ENCODE measurements at places on chromosomes 1 and 21.
A peak's percentile ranks its signal among the peaks of the same experiment; 100 is the strongest.

DNA sequence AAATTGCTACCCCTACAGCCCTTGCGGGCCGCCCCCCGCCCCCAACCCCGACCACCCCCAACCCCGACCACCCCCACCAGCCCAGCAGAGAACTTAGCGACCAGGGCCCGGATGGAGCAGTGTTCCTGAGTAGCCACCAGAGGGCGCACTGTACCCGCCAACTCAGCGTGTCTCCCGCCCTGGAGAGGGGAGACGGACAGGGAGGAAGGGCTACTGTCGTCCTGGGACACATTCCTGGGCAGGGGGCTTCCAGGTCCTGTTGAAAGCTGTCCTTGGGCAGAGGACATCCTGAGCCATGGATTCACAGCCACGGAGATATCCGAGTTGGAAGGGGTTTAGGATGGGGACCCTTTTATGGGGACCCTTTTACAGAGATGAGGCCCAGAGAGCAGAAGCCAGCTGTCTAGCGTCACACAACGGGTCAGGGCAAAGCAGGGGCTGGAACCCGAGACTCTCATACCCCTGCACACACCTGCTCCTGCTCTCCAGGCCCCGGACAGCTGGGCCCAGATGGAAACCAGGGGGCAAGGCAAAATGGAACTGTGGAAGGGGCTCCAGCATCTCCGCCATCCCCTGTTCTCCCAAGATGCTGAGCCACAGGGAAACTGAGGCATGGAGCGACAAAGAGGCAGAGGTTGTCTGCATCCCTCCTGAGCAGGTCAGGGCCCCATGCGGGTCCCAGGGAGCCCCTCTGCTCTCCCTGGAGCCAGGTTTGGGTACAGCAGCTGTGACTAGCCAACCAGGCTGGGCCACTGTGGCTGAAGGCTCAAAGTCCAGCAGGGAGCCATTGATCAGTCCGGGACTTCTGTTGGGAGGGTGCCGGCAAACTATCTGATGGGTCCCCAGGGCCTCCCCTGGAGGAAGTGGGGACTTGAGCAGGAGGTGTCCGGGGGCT lies 25.0 kb upstream of the LAPTM5 start:
- DNase-seq, result peak; percentile 61

- no peak for DNase-seq
These were observed 129.5 kb upstream of the DSCAM start for GRCh38 chr21:40976198-40977109.

DNA sequence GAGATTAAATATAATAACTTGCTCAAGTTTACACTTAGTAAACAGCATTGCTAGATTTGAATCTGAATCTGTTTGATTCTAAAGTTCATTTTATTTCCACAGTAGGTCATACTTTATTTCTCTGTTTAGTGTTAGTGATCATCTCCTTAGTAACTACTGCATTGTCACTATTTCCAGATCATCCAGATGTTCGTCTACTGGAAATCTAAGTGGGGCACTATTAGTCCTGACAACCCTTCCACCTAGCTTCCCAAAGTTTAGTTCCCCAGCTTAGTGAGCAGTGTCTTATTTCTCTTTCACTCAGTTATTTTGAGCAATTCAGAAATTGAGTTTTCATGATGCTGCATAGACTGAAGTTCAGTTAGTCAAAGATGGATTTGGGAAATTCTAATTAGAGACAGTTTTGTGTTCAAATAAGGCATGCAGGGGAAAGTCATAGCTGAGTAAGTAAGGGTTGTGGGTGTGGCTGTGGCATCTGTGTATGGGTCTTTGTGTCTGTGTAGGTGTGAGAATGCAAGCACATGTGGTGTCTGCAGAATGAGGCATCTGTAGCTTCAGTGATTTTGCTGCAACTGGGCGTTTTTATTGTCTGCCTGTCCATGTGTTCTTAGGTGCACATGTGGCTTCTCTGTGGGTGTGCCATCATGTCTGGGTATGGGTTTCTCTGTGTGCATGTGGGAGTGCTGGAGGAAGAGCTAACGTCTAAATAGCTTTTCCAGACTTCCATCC lies 107.3 kb downstream of the NTMT2 start:
- no peak for DNase-seq

GRCh38 chr1:20432891-20433290 lies 53.1 kb downstream of the CAMK2N1 start:
- DNase-seq, result no peak

GRCh38 chr1:53982034-53982762 lies 35.8 kb downstream of the LDLRAD1 start:
- DNase-seq, result no peak

- DNase-seq, result no peak
These were observed 13.5 kb upstream of the HJV start for GRCh38 chr1:146035048-146035423.

DNA sequence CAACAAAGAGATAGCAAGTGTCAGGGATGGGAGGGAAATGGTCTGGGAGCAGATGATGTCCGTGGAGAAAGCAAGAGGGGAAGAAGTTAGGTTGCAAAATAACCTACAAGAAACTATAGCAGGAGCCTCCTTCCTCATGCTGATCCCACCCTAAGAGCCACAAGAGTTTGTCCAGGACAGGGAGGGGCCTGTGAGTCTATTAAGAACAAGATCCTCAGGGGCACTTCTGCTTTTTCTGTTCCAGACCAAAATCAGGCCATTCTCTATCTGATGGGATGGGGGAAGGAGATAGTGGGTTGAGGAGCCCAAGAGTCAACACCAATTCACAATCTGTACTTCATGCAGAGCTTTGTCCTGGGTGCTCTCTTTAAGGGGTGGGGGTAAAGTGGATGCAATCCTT lies 7.7 kb upstream of the ATP1A4 start:
- DNase-seq, result no peak

DNA sequence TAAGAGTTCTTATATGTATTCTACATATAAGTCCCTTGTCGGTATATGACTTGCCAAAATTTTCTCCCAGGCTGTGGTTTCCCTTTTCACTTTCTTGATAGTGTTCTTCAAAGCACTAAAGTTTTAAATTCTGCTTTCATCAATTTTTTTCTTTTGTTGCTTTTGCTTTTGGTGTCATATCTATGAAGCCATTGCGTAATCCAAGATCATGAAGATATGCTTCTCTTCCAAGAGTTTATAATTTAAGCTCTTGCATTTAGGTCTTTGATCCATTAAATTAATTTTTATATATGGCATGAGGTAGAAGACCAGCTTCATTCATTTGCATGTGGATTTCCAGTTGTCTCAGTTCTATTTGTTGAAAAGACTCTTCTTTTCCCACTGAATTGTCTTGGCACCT lies 22.2 kb downstream of the DESI2 start:
- no peak for DNase-seq

DNA sequence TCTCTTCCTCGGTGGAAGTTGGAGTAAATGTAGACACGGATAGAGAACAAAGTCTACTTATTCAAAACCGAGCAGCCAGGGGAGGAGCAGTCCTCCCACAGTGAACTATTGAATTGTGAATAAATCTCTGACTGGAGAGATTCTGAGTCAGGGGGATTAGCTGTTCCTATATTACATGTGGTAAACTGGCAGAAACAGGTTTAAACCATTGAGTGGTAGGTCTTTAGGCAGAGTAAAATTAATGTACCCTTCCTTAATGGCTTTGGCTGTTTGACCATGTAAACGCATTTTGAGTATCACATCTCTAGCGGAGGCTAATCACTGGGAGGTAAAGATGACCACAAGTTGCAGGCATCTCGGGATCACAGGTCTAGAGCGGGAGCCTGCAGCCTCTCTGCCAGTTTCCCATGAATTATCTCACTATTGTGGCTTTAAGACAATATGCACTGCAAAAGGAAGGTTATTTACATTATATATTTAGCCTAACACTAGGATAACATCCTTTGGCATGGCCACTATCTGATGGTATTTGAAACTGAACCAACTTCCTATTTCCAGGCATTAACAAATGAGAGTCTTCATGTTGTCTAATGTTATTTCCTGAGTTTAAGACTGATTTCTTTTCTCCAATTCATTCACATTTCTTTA lies 7.9 kb upstream of the DISC1 start:
- no peak for DNase-seq
